ENCODE measurements at places on chromosomes 2 and 18. TPM values are rescaled to one million over a fixed set of nuclear protein-coding genes. Genes with fewer than 3 reads are reported as not detected.

GRCh38 chr2:232633413-232634205, at the start of gene EFHD1:
Gene EFHD1 (plus strand): TSS chr2:232633604. CDS start chr2:232633705, 101 bp downstream.
- DNase-seq: peak; percentile 83

RUFY4 gene
- not detected for total RNA-seq

- no peak for DNase-seq
Observed at GRCh38 chr2:141557329-141558095, 573.3 kb downstream of the LRP1B start.

DNA sequence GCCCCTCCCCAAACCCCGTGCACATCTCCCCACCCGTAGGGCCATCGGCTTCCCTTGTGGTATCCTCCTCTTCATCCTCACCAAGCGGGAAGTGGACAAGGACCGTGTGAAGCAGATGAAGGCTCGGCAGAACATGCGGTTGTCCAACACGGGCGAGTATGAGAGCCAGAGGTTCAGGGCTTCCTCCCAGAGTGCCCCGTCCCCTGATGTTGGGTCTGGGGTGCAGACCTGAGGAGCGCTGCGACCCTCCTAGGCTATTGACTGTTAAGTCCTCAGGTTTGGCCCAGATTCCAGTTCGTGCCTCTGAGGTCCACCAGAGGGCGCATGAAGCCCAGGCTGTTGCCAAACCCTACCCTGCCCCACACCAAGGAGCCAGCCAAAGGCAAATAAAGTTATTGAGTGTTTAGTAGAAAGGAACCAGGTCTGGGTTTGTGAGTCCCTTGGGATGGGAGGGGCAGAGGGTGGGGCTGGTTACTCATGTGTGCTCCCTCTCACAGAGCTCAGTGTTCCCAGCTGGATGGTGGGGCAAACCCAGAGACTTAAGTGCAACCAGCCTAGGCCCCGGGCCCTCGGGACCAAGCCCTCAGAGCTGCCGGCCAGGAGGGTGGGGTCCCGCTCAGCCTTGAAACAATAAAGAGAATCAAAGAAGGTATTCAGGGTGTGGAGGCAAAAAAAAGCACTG, 2.4 kb downstream of the PNKD start:
- DNase-seq: peak; percentile 96

GRCh38 chr2:101038455-101039255, 36.6 kb downstream of the RPL31 start:
- DNase-seq: peak; percentile 54

HOXD4 gene
- 1.2 TPM for total RNA-seq

GRCh38 chr2:138327967-138328366, 173.6 kb upstream of the SPOPL start:
- DNase-seq: no peak

- no peak for DNase-seq
Observed at GRCh38 chr2:233060980-233061590, 943 bp downstream of the INPP5D start.

IL1RL2 gene
- 1.2 TPM for total RNA-seq

DNA sequence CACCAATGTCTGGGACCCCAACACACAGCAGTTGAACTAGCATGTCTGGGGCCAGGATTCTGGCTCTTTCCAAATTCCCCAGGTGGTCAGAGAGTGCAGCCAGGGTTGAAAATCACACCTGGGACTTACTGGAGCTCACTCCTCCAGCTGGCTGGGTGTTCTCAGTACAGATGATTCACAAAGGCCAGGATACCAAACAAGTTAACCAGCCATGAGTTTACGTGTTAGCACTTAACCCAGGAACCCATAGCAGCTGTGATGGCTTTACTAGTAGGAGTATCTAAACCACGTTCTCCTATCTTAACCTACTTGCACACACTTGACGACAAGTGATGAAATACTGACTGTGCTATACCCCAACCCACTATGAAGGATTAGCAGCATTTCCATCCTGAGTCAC, 222.8 kb downstream of the FBXO15 start:
- no peak for DNase-seq

DNA sequence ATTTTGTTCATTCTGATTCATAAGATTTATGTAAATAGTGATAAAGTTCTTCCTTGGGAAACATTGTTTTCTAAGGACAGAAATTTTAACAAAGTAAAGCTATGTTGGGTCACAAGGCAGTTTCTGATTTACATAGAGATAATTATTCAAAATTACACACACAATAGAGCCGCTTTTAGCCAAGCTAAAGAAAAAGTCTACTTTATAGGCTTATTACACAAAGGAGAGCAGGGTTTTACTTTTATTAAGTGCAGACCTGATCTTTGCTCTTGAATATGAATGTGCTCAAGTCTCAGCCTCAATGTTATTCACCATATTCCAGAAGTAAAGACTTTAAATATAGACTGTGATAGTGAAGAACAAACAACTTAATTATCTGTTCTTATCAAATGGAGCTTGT, 787.8 kb upstream of the LINC00305 start:
- DNase-seq: no peak

GRCh38 chr2:170924969-170925368, 4.1 kb upstream of the GORASP2 start:
- DNase-seq: no peak

ALK gene
- total RNA-seq: under 0.01 TPM

- peak; percentile 66 for DNase-seq
Observed at GRCh38 chr2:19140463-19141208, 217.8 kb downstream of the OSR1 start.

DNA sequence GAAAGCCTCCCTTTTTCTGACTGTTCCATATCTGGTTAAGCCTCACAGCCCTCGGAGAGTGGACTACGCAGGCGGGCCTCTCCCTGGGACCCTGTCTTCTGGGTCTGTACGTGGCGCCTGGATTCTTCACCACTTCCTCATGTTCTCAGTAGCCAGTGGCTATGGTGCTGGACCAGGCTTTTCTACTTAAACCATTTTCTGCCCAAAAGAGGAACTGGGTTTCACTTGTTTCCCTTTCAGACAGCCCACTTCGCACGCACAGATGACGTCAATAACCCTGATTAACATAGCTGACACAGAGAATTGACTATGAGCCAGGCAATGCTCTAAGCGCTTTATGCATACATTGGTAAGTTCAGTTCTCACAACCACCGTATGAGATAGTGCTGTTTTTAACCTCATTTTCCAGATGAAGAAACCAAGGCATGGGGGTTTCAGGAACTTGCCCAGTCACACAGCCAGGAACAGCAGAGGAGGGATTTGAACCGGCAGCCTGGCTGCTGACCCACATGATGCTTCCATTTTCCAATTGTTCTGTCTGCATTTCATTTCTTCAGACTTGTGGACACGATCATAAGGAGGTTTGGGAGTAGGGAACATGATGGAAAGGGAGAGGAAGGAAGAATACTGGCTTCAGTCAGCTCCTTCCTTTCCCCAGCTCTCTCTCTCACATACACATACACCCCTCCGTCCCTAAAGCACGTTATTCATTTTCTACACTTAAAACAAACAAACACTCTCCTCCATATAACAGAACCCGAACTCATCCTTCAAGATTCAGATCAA, 41.7 kb downstream of the MYOM1 start:
- DNase-seq: no peak

DNA sequence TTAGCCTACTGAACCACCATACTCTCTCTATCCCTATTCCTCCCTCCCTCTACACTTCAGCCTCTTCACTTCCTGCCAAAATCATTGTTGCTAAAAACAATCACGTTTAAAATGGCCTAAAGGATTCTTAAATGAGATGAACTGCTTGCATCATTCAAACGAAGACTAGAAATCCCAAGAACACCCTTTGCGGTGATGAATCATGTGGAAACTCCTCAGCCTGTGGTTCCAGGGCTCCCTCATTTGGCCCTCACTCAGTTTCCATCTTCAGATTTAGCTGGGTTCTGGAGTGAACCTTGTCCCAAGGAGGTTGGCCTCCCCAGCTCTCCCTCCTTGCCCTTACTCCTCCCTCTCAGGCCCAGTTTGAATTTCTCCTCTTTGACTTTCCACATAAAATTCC, 125.6 kb upstream of the CDC42EP3 start:
- DNase-seq: peak; percentile 68

LYG2 gene
- total RNA-seq: not detected

ITGA6 gene
- 6.5 TPM for total RNA-seq

ICOS gene
- not detected for total RNA-seq

- DNase-seq: no peak
Observed at GRCh38 chr2:152050915-152051314, 47.9 kb downstream of the CACNB4 start.

B3GNT7 gene
- 0.72 TPM for total RNA-seq

CFC1 gene
- total RNA-seq: not detected

DNA sequence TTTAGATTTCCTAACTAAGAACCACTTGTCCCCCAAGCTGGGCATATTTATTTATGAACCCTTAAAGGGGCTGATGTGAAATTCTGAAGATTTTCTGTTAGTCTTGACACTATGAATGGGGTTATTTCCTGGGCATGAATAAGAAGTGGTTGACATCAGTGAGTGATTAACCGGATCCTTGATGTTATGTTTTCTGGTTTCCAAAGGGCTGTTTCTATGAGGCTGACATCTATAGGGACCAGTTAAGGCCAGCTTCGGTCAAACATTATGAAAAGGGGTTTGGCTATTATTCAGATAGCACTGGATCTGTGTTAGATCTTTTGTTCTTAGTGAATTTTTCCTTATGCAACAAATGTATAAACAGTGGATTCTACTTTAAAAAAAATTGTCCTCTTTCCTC, 443.7 kb upstream of the SPRED2 start:
- DNase-seq: no peak

- DNase-seq: no peak
Observed at GRCh38 chr2:233218836-233219235, 32.6 kb upstream of the ATG16L1 start.

SNTG2 gene
- 2.1 TPM for total RNA-seq

GRCh38 chr2:33495683-33496082, 19.2 kb downstream of the RASGRP3 start:
- DNase-seq: no peak

INPP1 gene
- 15.0 TPM for total RNA-seq

DNA sequence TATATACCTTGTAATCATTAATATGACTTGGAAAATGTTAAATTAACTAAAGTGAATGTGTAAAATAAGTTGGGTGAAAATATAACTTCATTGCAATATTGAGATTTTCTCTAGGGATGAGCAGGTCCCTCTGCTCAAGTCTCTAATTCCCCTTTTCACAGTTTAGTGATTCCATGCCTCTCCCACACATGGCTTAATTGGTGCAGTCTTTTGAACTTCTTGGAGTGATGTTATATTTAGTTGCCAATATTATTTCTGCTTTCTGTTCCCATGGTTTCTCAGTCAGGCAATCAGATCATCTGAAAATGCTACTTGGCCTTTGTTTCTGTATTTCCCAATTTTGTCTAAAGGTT, 233.7 kb upstream of the SPOPL start:
- DNase-seq: no peak
